ENCODE measurements at places on chromosomes 12 and 14.

GRCh38 chr12:91357381-91357780 lies 174.8 kb upstream of the DCN start:
- DNase-seq, result no peak

GRCh38 chr12:66716522-66716921 lies 37.6 kb upstream of the GRIP1 start:
- no peak for DNase-seq

DNA sequence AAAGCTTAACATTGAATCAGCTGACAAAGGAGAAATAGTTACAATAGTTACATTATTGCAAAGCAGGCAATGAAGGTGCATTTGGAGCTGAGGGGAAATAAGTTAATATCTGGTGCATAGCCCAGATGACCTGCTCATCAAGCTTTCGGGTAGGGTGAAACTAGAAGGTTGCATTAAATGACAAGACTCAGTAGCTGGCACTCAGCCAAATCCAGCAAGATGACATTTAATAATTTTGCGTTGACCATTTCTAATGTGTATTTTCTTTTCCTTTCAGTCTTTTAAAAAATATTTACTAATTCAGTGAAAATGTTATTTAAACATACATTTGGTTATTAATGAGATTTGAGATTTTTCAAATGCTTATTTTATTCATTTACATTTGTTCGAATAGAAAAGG lies 188.6 kb downstream of the SLC5A8 start:
- DNase-seq, result no peak

DNA sequence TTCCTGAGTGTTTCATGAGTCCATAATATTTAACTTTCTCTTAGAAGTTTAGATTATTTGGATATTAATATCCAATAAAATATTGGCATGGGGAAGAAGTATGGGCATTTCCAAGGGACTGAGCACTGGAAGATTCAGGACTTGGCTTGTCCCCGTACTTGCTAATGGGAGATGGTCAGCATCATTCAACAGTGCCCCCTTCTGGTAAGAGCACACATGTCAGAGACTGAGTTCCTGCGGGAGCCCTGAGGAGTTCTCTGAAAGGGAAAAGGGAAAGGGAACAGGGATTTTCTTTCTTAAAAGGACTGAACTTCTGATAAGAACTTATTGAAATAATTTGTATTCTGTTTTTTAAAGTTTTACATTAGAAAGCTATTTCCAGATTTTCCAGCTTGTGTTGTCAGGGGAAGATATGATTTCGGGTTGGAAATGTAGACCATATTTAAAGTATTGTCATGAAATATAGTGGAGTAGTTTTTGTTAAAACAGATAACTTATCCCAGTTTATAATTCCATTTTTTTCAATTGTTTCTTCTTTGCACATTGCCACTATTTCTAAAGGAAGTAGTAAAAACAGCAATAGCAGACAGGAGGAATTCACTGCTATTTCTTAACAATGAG lies 59.8 kb upstream of the C12orf71 start:
- peak; percentile 82 for DNase-seq

GRCh38 chr14:69873877-69874780 lies 5.1 kb upstream of the SMOC1 start:
- no peak for DNase-seq

DNA sequence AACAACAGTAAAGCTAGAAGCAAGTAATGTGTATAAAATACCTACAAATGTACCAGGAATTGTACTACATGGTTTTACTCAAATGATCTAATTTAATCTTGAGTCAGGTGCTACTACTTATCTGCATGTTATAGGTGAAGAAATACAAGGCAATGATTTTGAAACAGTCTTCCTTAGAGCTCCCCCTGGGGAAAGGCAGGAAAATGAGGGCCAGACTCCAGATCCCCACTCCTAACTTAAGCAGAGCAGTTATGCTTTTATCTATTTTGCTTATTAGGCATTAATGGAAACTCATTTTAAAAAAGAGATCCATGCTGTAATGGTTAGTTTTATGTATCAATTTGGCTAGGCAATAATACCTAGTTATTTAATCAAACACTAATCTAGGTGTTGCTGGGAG lies 109.3 kb upstream of the CPSF6 start:
- no peak for DNase-seq
